NB4 (cell line): ENCODE measurements at places on chromosomes 2 and 18.

DNA sequence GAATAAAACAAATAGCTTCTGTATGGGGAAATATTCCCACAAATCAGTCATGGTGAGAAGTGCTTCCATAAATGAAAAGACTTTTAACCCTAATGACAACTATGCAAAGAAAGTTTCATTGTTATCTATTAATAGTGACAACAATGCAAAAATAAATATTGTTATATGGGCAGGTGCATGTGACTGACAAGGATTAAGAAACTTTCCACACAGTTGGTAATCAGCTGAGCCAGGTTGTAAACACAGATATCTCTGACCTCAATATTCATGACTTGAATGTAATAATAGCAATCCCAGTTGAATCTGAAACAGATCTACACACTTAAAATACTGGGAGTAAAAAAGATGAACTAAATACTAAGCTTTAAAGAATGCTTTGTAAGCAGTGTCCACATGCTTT is 517.0 kb upstream of the SOX11 start:
- no peak for DNase-seq

DNA sequence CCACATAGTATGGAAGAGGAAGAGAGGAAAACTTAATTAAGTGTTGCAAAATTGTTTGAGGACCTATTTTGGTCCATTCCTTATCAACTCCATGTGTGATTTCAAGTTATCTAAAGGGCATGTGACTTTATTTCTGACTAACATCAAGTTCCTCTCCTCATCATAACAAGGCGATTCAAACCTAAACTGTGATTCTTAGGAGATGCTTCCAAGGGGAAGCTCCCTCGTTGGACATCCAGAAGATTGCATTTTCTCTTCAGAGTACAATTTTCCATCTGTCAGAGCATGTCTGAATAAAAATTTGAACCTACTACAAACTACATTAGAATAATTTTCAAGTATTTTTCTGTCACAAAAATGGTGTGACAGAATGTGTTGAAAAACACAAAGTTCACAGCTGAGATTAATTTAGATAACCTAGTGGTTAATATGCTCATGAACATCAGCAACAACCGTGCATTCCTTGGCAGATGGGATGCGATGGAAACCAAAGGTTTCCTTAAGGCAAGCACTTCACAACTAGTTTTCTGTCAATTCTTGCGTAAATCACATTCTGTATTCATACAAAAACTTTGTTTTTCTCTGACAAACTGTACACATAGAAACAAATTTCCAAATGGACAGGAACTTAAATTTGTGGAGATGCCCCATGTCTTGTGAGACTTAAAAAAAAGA is 4.2 kb downstream of the SFT2D3 start:
- DNase-seq = no peak

GRCh38 chr18:12658426-12659138 is 675 bp upstream of the SPIRE1 start:
- DNase-seq = no peak

DNA sequence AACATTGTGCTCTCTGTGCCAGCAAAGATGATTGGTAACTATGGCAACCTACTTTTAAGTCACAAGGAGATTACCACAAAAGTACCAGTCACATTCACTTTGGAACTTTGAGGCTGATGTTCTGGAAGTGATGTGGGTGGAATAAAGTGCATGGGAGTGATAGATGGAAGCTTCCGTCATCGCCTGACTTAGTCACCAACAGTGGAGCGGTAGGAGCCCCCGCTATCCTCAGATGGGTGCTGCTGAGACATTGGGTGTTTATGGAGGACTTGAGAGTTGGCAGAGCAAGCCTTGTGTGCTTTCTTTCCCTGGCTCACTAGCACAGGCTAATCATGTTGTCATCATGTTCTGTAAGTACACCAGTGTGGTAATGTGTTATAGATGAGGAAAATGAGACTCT is 4.6 kb downstream of the PPP1R7 start:
- DNase-seq = no peak

DNA sequence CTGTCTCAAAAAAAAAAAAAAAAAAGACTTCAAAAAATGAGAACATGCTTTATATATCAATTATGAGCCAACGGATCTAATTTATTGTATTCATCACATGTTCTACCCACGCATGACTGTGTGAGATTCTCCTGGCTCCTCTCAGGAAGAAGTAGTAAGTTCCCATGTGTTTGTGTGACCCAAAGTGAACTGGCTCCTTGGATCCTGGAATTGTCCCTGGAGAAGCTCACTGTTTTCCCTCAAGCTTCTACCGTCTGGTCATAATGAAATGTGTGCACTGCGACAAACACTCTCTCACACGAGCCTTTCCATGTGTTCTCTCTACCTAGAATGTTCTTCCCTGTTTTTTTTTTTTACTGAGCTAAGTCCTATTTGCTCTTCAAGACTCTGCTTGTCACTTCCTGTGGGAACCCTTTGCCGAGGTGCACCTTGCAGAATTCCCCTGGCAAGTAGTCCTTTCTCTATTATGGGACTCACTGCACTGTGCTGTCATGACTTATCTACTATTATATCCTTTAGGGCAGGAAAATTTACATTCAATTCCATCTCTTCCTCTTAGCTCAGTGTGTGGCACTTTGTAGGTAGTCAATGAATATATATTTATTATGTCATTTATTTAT is 83.2 kb upstream of the THOC1 start:
- no peak for DNase-seq

GRCh38 chr2:219129589-219129988 is 31.0 kb downstream of the NHEJ1 start:
- DNase-seq = no peak

DNA sequence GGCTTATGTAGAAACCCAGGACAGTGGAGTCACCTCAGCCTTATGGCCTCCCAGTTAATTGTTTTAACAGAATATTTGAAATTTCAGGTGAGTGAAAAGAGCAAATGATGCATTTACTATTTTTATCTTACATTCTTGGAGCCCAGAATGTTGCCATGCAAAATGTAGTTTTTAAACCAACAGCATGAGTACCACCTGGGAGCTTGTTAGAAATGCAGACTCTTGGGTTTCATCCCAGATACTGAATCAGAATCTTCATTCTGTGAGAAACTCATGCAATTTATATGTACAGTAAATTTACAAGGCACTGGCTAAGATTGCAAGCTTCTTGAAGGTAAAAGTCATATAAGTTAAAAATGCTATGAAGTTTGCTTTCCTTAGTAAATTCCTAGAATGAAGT is 654.5 kb upstream of the CDH2 start:
- no peak for DNase-seq

DNA sequence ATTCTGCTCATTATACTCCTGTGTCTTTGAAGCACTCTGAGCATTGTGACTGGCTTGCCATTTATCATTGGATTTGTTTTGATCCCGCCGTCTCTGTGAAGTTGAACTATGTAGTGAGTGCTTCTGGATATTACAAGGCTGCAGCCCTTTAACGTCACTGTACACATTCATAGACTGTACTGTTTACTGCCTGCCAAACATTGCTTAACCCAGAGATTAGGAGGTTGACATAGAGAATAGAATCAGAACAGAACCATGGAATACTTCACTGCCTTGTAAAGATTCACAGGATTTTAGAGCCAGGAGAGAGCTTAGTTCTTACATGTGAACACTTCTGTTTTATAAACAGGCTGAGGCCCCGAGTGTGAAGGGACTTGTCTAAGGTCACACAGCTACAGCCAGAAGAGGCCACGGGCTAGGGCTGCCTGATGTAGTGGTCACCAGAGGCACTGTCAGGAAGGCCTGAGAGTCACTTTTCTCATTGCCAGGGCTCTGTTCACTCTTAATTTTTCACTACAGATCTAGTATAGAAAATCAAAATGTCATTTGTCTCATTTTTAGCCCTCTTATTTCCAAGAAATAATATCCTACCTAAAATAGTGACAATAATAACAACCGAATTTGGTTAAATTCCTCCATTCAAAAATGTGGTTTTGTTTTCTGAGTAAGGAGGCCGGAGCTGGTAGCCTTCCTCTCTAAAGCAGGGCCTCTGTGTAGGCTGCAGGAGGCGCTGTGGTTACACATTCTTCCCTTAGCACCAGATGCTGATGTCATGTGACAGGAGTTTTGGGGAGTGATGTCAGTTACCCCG is 87.9 kb downstream of the UGGT1 start:
- peak; percentile 56 for DNase-seq

DNA sequence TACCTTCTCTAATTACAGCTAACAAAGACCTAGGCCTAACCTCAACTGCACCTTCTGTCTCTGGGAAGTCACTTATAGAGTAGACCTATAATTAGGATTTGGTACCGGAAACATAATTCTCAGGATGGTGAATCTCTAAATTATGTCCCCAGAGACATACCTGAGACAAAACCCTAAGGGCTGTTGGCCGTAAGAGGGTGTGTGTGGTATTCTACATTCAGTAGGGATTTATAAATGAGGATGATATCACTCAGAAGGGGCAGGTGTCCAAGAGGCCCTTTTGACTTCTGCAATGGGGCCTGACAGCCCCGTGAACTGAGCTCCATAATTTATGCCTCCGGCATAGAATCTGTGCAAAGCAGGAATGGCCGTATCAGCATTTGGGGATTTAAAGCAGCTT is 13.5 kb upstream of the DARS1 start:
- DNase-seq = no peak

GRCh38 chr2:237500681-237501424 is 13.8 kb downstream of the MLPH start:
- peak; percentile 87 for DNase-seq

DNA sequence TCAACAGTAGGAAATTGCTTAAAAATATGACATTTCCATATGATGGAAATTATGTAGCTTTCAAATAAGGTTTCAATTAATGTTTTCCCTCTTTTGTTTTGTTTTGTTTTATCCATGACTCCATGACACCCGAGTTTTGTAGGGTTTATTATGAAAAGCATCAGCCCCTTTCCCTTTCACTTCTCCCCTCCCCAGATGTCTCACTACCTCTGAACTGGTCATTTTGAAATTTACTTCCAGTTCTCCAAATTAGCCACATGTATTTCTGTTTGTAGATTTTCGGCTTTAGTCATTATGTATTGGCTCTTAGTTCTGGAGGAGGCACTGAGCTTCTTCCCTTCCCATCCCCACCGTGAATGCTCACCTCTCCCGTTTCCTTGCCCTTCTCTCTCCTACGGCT is 18.6 kb upstream of the VPS4B start:
- DNase-seq = no peak

DNA sequence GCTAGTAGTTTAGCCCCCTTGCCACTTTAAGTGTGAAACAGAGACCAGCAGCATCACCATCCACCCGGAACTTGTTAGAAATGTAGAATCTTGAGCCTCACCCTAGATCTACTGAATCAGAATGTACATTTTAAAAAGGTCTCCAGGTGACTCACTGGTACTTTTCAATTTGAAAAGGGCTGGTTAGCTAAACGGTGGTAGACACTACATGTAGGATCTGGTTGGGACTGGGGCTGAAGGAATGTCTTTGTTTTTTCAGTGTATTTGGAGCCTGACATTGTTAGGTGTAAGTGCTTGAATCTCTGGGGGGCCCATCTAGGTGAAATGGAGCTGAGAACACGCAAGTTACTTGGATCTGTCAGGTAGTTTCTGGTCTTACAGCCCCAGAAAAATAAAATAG is 44.0 kb upstream of the XPO1 start:
- DNase-seq = no peak

GRCh38 chr2:41283079-41283775 is 764.6 kb upstream of the PKDCC start:
- DNase-seq = no peak

- DNase-seq = peak; percentile 70
Measured at GRCh38 chr18:623761-624620, 27.2 kb downstream of the CLUL1 start.

DNA sequence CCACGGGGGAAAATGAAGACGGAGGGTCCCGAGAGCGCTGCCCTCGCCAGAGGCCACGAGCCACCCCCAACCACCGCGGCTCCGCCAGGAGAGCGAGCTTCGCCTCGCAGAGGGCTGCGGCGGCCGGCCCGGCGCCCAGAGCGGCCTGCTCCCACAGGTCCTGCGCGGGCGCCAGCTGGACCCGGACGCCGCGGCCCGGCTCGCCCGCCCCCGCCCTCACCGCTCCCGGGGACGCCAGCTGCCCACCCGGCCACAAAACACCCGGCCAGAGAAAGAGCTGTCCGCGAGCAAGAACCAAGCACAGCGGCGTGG is 709 bp downstream of the PTPN2 start:
- no peak for DNase-seq

DNA sequence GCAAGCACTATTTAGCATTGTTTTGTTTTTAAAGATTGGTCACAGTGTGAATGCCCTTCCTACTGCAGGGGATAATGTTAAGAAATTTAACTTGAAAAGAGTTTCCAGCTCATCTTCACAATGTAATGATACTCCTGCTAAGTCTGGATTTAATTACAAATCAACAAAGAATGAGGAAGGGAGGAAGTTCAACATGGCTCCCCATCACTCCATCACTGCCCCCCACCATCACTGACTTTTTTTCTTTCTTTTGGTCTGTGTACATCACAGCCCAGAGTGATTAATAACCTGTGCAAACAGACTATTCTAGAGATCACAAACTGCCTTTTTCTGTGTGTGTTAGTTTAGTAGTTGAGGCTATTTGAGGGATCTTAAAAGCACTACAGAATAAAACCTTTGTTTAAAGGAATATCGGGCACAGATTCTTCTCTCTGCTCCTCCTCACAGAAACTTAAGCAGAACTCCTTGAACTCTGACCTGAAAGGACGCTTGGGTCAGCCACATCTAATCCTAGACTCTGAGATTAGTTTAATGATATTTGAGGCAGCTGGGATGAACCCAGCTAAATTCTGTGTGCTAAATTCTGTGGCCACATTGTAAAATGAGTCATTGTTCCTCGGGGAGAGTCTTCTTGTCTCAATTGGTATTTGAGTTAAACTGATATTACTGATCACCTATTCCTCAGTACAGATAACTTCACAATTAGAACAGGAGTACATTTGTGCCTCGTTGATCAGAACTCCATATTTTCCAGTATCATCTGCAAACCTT is 47.8 kb downstream of the SATB2 start:
- DNase-seq = peak; percentile 31

DNA sequence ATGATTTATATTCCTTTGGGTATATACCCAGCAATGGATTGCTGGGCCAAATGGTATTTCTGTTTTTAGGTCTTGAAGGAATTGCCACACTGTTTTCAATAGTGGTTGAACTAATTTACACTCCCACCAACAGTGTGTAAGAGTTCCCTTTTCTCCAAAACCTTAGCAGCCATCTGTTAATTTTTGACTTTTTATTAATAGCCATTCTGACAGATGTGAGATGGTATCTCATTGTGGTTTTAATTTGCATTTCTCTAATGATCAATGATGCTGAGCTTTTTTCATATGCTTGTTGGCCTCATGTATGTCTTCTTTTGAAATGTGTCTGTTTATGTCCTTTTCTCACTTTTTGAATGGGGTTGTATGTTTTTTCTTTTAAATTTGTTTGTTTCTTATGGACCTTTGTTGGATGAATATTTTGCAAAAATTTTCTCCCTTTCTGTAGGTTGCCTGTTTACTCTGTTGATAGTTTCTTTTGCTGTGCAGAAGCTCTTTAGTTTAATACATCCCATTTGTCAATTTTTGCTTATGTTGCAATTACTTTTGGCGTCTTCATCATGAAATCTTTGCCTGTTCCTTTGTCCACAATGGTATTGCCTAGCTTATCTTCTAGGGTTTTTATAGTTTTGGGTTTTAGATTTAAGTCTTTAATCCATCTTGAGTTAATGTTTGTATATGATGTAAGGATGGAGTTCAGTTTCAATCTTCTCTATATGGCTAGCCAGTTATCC is 119.7 kb upstream of the XIRP2 start:
- DNase-seq = no peak

GRCh38 chr2:10224734-10225133 is 78.0 kb upstream of the HPCAL1 start:
- no peak for DNase-seq

- no peak for DNase-seq
Measured at GRCh38 chr2:235383272-235383843, 110.5 kb upstream of the AGAP1 start.
